K562 (cell line): ENCODE measurements at places on chromosomes 6 and 20.

DNA sequence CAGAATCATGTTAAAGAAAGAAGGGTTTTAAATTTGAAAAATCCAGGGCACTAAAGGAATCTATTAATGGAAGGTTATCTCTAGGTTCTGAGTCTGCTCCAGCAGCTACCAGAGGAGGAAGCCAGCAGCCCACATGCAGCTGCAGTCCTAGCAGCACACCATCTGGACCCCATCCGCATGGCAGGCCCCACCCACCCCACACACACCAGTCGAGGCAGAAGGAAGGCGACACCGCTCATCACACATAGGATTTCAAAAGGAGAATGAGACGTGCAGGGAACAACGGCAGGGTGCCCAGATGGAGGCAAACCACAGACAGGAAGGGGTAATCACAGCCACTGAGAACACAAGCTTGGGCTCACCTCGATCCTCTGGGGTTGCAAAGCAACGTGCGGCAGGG lies 78.9 kb downstream of the GINS1 start:
- H3K4me1 ChIP-seq, result no peaks in the 10 kb centered on the region
- no peak for DNase-seq
- H3K27ac ChIP-seq, result no peak overlapping the region
- no peaks in the 10 kb centered on the region; the same call in none of the 3 replicates for H3K27me3 ChIP-seq
- H3K4me3 ChIP-seq, result no peak overlapping the region
- H3K36me3 ChIP-seq, result no peaks in the 10 kb centered on the region

DNA sequence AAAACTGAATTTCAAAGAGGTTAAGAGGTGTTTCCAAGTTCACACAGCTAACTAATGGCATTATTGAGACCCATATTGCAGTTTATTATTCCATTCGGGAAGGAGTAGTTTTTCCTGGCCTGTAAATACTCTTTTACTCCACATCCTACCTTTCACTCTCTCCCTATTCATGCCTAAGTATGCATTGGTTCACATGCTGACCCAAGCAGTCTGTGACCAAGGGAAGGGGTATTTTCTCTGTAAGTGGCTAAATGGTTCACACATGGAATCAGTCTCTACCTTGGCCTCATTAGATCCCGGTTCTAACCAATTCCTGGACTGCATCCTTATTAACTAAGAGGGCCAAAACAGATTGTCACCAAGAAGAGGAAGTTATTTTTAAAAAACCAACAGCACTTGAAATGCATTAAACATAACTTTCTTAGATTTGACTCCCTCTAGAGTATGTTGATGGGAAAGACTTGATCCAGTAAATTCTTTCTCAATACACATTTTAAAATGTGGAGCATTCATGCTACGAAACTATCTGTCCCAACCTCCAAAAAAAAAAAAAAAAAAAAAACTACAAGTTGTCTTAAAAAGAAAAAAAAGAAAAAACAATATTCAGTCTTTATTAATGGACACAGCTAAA lies 17.8 kb upstream of the RSPO3 start:
- H3K4me1 ChIP-seq, result no peaks in the 10 kb centered on the region
- H3K36me3 ChIP-seq, result no peaks in the 10 kb centered on the region
- no peak overlapping the region for H3K4me3 ChIP-seq
- no peak for DNase-seq

DNA sequence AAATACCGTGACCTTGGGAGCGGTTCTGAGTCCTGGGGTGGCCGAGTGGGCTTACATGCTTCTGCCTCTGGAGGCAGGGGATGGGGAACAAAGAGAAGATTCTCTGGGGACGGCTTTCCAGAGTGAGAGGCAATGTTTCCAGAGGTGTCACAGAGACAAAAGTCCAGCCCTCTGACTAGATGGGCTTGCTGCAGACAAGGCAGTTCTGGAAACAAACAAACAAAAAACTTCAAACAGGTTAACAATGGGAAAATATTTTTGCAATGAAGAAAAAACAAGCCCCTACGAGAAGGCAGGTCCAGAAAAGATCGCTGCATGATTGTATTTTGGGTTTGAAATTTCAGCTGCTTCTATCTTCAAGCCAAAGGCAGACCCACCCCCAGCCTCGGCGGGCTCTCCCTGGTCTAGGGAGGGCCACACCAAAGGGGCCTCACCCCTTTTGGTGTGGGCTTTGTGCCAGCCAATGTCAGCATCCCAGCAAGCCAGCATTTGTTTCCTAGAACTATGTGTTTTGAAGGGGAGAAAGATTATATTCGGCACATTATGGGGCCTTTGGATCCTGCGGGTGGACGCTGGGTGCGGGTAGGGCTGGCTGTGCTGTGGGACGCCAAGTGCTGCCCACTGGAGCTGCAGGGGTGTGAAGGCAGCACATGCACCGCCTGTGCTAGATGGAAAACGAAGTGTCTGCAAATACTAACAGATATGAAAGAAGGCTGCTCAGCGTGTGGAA lies 42.9 kb downstream of the RIOK1 start:
- H3K27ac ChIP-seq, result no peak overlapping the region
- no peak for DNase-seq
- peaks cover 49% of the 10 kb centered on the region for H3K27me3 ChIP-seq
- H3K4me3 ChIP-seq, result no peak overlapping the region

GRCh38 chr6:32703347-32703746 lies 36.9 kb upstream of the HLA-DQB1 start:
- H3K36me3 ChIP-seq, result no peaks in the 10 kb centered on the region
- H3K27me3 ChIP-seq, result peaks cover 2% of the 10 kb centered on the region
- DNase-seq, result no peak
- H3K4me1 ChIP-seq, result no peaks in the 10 kb centered on the region
- no peak overlapping the region for H3K4me3 ChIP-seq
- no peak overlapping the region for H3K27ac ChIP-seq

- H3K4me3 ChIP-seq, result no peak overlapping the region
- DNase-seq, result no peak
- H3K36me3 ChIP-seq, result no peaks in the 10 kb centered on the region
Observed at GRCh38 chr6:122393351-122393896, 6.0 kb upstream of the HSF2 start.
